ENCODE measurements at places on chromosomes 1 and 21. TPM values are rescaled to one million over a fixed set of nuclear protein-coding genes. Genes with fewer than 3 reads are reported as not detected.

ATP6V1G3 gene
- not detected for polyA plus RNA-seq

DNA sequence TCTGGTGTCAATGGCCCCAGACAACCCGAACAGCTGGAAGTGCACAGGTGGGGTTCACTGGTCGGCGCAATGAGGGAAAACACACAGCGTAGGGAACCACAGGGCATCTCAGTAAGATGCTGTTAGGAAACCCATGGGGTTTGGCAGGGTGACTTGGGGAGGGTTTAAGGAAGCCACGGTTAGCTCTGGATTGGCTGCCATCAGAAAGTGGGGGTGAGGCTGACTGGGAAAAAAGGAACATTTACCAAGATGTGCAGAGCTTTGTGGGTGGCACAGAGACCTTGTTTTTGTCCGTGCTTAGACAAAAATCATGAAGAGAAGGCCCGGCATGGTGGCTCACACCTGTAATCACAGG is 11.0 kb downstream of the ALDH4A1 start:
- DNase-seq: no peak

RO60 gene
- polyA plus RNA-seq: 51.3 TPM

GNG4 gene
- polyA plus RNA-seq: 1.5 TPM

DNA sequence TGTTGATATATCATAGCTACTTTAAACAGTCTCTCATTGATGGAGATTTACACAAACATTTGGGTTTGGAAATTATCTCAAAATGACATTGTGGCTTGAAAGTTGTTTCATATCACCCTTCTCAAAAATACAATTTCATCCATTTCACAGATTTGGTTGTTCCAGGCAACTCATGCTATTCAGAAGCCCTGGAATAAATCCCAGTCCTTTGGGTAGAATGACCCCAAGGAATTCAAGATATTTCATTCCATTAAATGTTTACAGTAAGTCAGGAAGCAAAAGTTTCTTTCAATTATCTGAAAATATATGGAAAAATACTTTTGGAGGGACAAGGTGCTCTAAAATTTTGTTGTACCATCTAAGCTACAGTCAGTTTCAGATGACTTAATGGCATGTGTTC is 27.1 kb downstream of the MPZL1 start:
- DNase-seq: no peak

CASZ1 gene
- polyA plus RNA-seq: 22.8 TPM

KCNC4 gene
- 12.6 TPM for polyA plus RNA-seq

OLIG2 gene
- not detected for polyA plus RNA-seq

GRCh38 chr1:40774266-40774998 is 9.2 kb upstream of the KCNQ4 start:
- no peak for DNase-seq

CCDC17 gene
- 6.4 TPM for polyA plus RNA-seq

RHD gene
- polyA plus RNA-seq: 2.1 TPM

NTMT2 gene
- not detected for polyA plus RNA-seq

GRCh38 chr1:229209816-229210215 is 61.1 kb upstream of the RAB4A start:
- no peak for DNase-seq

TMPRSS15 gene
- polyA plus RNA-seq: not detected

- DNase-seq: no peak
These were observed 7.4 kb downstream of the DMBX1 start for GRCh38 chr1:46497020-46497419.

GRCh38 chr21:37008724-37009123 is 2.2 kb downstream of the RIPPLY3 start:
- peak; percentile 69 for DNase-seq

- no peak for DNase-seq
These were observed 19.0 kb downstream of the CYB5RL start for GRCh38 chr1:54180701-54181360.

TP73 gene
- 2.0 TPM for polyA plus RNA-seq

DNA sequence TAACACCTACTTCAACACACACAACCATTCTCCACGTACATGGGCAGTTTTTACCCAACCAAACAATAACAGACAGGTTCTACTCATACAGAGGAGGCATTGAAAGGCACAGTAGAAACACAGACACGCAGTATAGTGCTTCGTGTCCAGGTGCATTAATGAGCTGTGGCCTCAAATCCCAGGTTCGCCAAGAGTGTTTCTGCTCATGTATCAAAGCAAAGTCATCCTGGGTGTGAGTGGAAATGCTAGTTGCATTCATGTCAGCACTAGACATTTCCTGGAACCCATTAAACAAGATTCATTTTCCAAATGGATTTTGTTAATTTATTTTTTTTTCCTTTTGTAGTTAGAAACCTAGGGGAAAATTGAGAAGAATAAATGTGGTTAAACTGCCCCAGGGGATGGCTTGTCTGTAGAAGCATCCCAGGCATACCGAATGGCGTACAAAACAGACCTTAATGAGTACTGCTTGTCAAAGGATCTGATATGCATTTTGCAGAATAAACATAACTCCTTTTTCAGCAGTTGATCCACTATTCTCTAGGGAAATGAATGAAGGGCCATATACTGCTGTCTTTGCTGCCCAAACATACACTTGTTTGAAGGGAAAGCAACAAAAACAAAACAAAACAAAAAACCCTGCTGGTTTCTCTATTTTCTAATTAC is 298.6 kb upstream of the ST6GALNAC5 start:
- no peak for DNase-seq

GRCh38 chr1:68016381-68016780 is 34.0 kb downstream of the DIRAS3 start:
- DNase-seq: no peak

DNA sequence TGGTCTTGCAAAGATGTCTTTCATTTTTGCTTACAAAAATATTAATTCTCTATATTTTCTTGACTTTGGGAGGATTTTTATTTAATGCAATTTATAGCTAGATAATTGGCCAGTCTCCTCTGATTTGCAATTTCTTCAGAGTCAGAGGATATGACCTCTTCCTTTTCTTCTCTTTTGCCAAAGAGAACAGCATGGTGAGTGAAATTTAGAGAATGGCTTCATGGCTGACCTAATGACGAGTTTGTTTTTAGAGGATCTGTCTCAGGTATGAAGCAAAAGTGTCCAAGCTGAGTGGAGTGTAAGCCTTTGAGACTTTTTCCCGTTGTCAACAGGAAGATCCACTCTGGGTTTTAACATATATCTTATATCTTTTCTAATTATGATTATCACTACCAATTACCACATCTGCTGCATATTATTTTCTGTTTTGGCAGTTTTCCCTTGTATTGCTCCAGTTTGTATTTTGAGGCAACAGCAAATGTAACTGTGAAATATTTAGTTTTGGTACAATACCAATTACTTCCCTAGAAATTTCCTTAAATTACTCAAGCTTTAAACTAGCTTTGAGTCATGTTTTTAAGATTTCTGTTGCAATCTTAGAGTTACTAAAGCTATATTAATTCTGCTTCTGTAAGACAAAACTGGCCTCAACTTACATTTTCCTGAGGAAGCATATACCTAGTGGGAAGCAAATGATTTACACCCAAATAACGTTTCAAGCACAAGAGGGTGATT is 332.8 kb upstream of the ZRANB2 start:
- no peak for DNase-seq

GRCh38 chr1:211490821-211491415 is 1.0 kb downstream of the RD3 start:
- DNase-seq: no peak

GRCh38 chr1:241396747-241397681 is 40.0 kb upstream of the RGS7 start:
- no peak for DNase-seq

- no peak for DNase-seq
These were observed 135.0 kb upstream of the COL6A1 start for GRCh38 chr21:45846373-45847160.

DNA sequence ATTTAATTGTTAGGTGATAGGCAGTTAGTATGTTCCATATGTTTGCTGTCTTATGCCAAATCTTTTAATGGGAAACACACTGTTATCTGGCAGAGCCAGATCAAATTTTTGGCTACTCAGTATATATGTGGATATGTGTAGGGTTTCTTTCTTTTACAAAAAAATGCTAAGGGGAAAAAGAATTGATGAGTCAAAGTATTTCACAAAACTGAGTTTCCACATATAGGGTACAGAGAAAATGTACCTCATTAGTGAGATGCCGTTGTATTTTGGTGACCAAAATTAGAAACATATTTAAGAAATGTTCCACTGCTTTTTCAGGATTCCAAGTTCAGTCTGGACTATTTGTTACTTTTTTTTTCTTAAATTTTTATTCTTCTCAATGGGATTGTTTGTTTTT is 201.2 kb upstream of the PTGFR start:
- DNase-seq: no peak

GRCh38 chr1:188194916-188195315 is 1366.2 kb downstream of the PLA2G4A start:
- DNase-seq: no peak

- DNase-seq: no peak
These were observed 12.1 kb downstream of the BSND start for GRCh38 chr1:55010887-55011217.

- DNase-seq: no peak
These were observed 7.7 kb upstream of the PTGFRN start for GRCh38 chr1:116902027-116902426.

PADI1 gene
- not detected for polyA plus RNA-seq

DNA sequence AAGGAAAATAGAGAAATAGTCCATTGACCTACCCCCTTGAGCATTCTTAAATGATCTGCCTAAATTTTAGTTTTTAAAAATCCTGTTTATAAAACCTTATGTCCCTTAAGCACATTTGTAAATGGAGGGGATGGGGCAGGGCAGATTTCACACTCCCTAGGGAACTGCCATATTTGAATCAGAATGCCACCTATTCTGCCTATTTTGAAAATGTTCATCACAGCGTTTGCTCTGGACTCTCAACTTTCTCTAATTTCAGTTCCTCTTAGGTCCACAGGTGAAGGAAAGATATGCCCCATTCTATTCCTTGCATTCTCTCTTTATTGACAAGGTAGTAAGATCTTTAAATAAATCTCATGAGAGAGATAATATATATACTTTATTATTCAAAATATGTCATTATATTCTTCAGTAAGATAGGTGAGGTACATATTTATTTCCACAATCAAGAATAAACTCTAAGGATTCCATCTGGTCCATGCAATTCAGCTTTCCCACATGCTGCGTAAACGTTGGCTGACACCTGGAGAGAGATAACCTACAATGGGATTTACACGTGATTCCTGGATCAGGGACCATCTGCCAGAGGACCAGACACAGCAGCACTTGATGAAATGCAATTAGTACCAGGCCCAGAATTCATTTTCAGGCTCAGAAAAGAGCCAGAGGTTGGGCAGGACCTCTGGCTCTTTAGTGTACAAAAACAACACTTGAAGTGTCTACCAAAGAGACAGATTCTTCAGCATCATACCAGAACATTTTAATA is 1.2 kb upstream of the LPGAT1 start:
- no peak for DNase-seq

RAP1GAP gene
- 59.3 TPM for polyA plus RNA-seq

HSPB7 gene
- polyA plus RNA-seq: 2.5 TPM

DNA sequence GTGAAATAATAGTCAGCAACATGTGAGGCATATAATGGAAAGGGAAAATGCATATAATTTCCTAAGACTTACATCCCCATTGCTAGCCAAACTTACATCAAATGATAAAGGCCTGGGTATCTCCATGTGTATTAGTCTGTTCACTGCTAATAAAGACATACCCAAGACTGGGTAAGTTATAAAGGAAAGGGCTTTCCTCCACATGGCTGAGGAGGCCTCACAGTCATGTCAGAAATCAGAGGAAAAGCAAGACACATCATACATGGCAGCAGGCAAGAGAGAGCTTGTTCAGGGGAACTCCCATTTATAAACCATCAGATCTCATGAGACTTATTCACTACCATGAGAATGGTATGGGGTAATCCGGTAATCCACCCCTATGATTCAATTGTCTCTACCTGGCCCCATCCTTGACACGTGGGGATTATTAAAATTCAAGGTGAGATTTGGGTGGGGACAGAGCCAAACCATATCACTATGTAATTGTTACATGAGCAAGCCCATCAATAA is 161.5 kb upstream of the SAMSN1 start:
- no peak for DNase-seq

DNA sequence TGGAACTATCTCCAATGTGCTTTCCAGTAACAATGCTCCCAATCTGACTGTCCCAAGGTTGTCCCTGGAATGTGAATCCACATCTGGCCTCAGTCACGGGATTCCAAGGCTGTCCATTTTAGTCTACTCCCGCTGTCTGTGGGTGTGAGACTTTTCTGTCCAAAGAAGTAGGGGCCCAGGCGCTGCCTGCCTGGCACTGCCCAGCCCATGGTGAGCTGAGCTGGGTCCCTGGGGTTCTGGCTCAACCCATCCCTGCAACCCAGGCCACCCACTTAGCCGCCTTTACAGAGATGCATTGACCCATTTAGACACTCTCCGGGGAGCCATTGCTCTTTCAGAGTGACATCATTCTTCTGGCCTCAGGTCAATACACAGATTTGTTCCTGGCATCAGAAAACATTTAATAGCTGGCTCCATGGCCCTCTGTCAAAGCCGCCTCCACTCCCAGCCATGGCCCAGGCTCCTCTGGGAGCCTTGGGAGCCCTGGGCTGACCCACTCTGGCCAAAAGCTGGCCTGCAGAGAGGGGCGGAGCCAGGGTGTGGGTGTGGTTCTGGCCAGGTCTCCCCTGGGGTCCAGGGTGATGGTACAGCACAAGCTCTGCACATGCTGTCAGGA is 47.2 kb upstream of the PAX7 start:
- DNase-seq: no peak

- DNase-seq: no peak
These were observed 411.8 kb upstream of the ESRRG start for GRCh38 chr1:217134857-217135568.

Measured in left lung (tissue), 14 donors.